ENCODE measurements at places on chromosomes 5 and 9. TPM values are rescaled to one million over a fixed set of nuclear protein-coding genes. Genes with fewer than 3 reads are reported as not detected.

DNA sequence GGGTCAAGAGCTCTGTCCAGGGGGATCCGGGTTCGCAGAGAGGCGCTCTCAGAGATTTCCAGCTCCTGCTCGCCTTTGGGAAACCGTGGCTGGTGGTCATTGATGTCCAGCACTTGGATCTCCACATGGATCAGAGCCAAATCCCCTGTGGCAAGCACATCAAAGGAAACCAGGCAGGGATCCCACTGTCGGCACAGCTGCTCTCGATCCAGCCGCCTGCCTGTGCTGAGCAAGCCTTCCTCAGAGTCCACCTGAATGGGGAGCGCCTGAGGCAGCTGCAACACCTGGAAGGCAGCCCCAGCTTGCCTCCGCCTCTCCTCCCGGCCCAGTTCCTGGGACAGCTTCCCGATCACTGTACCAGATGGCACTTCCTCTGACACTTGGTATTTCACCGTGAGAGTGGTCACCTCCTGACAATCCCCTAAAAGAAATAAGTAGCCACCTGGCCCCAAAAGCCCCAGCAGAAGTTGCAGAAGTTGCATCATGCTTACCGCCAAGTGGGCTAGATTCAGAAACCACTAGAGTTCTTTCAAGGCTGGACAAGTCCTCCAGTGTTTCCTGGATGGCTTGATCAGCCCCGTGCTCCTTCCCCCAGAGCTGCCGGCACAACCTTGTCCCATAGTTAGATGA, 520 bp downstream of the PCDH12 start:
- peaks cover 57% of the 10 kb centered on the region for H3K4me1 ChIP-seq
- peak overlapping the region; percentile 80 for H3K27ac ChIP-seq
- no peaks in the 10 kb centered on the region for H3K36me3 ChIP-seq

Gene NME5
- total RNA-seq: not detected

DNA sequence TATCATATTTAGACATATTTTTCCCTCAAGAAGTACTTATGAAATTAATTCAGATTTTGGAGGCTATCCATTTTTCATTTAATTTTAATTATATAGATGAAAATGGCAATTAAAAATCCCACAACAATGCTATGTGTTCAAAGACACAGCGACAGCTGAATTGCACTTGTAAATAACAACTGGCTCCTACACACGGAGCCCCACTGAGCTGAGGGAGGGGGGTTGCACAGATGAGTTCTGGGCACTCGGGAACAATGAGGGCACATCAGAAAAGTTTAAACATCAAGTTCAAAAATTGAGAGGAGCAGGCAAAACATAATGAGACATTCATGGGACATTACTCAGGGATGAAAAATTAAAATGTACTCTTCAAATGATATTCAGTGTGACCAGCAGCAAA, 104.9 kb downstream of the MARCHF3 start:
- no peaks in the 10 kb centered on the region for H3K27me3 ChIP-seq
- no peaks in the 10 kb centered on the region for H3K4me1 ChIP-seq
- no peak overlapping the region for H3K4me3 ChIP-seq
- H3K36me3 ChIP-seq: no peaks in the 10 kb centered on the region

DNA sequence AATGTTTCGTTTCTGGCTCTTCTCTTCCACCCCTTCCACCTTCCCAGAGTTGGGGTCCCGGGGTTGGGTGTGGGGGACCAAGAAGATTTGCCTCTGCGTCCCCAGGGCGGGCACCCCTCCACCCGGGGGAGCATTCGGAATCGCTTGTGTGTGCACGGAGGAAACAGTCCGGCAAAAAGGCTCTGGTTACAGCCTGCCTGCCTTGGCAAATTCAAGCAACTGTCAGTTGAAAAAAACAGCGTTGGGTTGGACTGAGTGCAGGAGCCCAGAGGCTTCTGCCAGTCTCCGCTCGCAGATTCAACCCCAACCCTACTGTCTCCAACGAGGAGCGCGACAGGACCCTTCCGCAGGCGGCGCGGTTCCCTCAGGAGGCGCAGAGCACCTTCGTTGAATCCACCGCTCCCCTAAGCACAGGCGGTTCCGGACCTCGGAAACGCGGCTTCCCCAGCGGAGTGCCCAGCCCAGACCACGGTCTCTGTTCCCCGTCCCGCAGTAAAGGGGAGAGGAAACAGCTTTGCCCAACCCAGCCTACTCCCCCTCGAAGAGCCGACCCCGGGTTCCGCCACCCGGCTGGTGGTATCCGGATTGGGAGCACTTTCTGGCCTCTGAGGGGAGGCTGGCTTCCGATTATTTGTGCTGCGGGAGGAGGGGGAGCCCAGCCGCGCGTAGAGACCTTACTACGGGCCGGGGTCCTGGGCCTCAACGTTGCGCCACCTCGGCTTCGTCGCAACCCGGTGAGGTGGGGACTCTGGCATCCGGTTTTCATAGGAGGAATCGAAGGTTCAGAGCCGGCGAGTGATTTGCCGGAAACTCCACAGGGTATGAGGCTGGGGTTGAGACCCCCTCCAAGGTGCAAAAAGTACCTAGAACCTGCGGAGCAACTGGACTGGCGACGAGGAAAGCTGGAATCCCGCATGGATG, 9.6 kb downstream of the LHX6 start:
- DNase-seq: no peak
- peaks cover 28% of the 10 kb centered on the region for H3K4me1 ChIP-seq
- H3K27me3 ChIP-seq: peaks cover 89% of the 10 kb centered on the region
- no peaks in the 10 kb centered on the region for H3K36me3 ChIP-seq

DNA sequence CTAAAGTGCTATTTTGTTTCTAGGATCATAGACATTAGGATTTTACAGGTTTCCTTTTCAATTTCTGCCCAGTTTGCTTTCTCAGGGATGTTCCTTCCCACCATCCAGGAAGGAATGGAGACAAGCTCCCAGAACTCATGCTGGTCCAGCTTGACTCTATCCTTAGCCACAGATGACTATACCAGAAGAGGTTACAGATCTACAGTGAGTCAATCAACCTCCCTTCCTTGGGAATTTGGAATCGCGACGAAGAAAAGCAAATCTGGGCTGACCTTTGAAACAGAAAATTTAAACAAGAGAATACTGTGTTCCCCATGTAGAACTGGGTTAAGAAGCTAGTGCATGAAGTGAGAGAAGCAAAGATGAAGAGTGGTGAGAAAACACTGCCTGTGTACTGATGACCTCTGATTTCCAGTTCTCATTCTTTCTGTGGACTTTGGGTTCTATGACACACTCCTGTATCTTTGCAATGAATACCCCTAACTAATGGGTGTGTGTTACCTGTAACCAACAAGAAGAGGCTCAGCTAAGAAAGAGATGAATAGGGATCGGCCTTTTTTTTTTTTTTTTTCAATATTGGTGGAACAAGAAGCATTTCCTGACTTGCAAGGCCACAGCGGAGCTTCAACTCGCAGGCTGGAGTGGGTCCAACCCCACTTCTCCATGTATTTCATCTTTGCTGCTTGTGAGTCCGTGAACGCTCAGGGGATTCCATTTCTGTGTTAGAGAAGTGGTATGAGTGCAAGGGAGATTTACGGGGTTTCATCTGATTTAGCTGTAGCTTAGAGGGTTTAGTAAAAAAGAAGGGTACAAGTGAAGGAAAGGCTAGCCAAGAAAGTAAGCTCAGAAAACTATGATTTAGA, 563.9 kb upstream of the CLINT1 start:
- H3K27me3 ChIP-seq: no peaks in the 10 kb centered on the region
- H3K4me3 ChIP-seq: no peak overlapping the region
- H3K27ac ChIP-seq: no peak overlapping the region
- no peak for DNase-seq

Gene GBGT1
- 3.9 TPM for total RNA-seq

- peak overlapping the region; percentile 96 for H3K27ac ChIP-seq
- peak overlapping the region; percentile 95 for H3K4me3 ChIP-seq
- peak; percentile 96 for DNase-seq
- H3K36me3 ChIP-seq: peaks cover 40% of the 10 kb centered on the region
Measured at GRCh38 chr9:6007058-6007769, 8.2 kb downstream of the RANBP6 start.

- H3K36me3 ChIP-seq: no peaks in the 10 kb centered on the region
- no peak overlapping the region for H3K27ac ChIP-seq
- no peak overlapping the region for H3K4me3 ChIP-seq
- H3K4me1 ChIP-seq: no peaks in the 10 kb centered on the region
- no peak for DNase-seq
Measured at GRCh38 chr5:128436749-128437188, 101.3 kb downstream of the FBN2 start.

Gene GDA
- not detected for total RNA-seq

DNA sequence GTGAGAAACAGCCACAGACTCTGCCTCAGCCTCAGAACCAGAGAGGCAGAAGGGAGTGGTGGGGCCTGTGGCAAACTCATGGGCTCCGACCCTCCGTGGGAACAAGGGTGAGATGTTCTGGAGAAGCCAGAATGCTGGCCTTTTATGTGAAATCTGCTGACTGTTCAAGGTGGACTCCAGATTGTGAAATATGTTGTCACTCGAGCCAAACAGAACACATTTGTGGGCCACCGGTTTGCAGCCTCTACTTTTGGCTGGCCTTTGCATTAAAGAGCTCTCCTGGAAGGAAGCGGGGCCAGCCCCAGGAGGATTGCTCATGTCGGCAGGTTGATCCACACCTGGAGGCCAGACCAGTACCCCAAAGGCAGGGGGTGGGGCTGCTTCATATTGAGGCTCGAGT, 62.4 kb downstream of the ERGIC1 start:
- no peaks in the 10 kb centered on the region for H3K27me3 ChIP-seq
- no peak overlapping the region for H3K27ac ChIP-seq
- H3K4me3 ChIP-seq: no peak overlapping the region
- no peaks in the 10 kb centered on the region for H3K36me3 ChIP-seq

Gene IRX4
- total RNA-seq: not detected

Gene OTULIN
- total RNA-seq: 69.6 TPM

- no peaks in the 10 kb centered on the region for H3K4me1 ChIP-seq
- no peak overlapping the region for H3K27ac ChIP-seq
- H3K36me3 ChIP-seq: no peaks in the 10 kb centered on the region
- no peak for DNase-seq
Measured at GRCh38 chr5:22900801-22901310, 47.7 kb upstream of the CDH12 start.

DNA sequence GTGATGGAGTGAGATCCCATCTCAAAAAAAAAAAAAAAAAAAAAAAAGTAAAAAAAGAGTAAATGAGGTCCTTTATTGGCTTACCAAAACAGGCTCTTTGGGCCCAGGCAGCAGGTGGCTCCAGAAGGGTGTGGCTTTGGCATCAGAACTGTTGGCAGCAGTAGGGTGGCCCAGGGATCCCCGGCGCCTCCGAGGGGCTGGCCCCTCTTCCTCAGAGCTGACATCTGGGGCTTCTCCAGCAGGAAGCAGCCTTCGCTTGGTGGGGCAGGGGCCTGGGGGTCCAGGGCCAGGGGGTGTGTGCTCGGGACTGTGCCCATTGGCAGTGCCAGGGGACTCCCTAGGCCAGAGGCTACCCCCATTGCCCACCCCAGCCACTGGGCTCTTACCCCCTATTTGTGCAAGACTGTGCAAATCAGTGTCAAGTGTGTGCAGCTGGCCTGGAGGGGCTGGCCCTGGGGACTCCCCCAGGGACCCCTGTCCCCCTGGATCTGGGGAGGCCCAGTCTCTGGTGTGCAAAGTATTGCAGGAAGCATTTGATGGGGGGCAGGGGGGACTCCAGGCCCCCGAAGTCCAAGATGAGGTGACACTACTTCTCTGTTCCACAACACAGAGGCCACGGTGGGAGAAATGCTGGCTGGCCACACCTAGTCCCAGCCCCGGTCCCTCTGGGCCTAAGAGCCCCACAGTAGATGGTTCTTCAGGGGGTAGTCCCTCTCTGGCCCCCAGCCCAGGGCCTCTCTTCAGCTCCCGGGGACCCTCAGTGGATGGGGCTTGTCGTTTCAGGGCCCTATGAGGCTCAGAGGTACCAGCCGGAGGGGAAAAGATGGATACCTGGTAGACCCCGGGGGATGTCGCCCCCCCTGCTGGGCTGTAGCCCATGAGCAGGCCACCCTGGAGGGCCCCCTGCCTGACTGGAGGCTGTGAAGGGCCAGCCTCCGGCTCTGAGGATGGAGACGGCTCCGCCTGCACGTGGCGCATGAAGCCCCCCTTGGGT, 4.7 kb upstream of the STOML2 start:
- H3K27ac ChIP-seq: no peak overlapping the region
- H3K27me3 ChIP-seq: no peaks in the 10 kb centered on the region
- H3K36me3 ChIP-seq: peaks cover 30% of the 10 kb centered on the region

- H3K27me3 ChIP-seq: no peaks in the 10 kb centered on the region
- DNase-seq: no peak
- peaks cover 12% of the 10 kb centered on the region for H3K36me3 ChIP-seq
- H3K4me1 ChIP-seq: peaks cover 6% of the 10 kb centered on the region
Measured at GRCh38 chr5:75367401-75367800, 30.4 kb downstream of the HMGCR start.

DNA sequence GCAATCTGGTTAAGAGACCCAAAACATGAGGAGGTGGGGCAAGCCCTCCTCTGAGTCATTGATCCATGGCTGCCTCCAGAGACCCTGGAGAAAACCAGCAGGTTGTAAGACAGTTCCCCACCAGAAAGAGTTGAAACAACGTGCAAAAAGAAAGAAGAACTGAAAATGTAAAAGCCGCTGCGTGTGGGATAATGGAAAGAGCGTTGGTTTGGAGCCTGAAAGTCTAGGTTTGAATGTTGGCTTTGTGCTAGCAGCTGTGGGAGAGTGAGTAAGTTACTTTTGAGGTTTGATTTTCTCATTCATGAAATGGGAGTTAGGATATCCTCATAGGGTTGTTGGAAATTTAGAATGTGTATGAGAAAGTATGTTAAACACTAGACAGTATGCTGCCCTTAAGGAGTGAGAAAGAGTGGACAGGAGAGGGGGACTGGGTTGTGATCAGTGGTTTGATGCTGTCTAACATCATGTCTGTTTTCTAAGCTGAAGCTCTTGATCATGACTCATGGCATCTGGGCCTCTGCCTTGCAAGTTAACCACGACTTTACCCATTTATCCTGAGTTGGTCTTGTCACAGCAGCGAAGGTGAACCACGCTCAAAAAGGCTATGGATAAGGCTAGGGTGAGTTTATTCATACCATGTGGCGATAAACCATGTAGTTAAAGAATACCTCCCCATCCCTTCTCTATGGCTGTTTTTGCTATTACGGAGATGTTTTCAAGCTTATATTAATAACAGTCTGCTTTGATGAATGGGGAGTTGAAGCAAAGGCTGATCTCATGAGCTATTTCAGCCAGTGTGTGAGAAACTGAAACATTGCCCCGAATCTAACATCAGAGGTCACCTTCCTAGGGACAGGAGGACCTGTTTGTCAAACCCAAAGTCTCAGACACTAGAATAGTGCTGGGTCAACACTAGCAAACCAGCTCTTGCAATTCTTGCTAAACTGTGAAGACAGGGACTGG, 41.3 kb downstream of the ZNF366 start:
- H3K27ac ChIP-seq: no peak overlapping the region
- H3K27me3 ChIP-seq: peaks cover 16% of the 10 kb centered on the region
- H3K4me3 ChIP-seq: no peak overlapping the region
- no peaks in the 10 kb centered on the region for H3K36me3 ChIP-seq
- DNase-seq: no peak

Gene AHRR
- 24.6 TPM for total RNA-seq

- no peaks in the 10 kb centered on the region for H3K4me1 ChIP-seq
- H3K27me3 ChIP-seq: no peaks in the 10 kb centered on the region
- no peak overlapping the region for H3K27ac ChIP-seq
- peaks cover 5% of the 10 kb centered on the region for H3K36me3 ChIP-seq
- no peak for DNase-seq
Measured at GRCh38 chr9:116435706-116436105, 251.4 kb upstream of the TRIM32 start.
